Fibroblast of skin of right biceps (primary cell): ENCODE measurements at places on chromosomes 3 and 15.

DNA sequence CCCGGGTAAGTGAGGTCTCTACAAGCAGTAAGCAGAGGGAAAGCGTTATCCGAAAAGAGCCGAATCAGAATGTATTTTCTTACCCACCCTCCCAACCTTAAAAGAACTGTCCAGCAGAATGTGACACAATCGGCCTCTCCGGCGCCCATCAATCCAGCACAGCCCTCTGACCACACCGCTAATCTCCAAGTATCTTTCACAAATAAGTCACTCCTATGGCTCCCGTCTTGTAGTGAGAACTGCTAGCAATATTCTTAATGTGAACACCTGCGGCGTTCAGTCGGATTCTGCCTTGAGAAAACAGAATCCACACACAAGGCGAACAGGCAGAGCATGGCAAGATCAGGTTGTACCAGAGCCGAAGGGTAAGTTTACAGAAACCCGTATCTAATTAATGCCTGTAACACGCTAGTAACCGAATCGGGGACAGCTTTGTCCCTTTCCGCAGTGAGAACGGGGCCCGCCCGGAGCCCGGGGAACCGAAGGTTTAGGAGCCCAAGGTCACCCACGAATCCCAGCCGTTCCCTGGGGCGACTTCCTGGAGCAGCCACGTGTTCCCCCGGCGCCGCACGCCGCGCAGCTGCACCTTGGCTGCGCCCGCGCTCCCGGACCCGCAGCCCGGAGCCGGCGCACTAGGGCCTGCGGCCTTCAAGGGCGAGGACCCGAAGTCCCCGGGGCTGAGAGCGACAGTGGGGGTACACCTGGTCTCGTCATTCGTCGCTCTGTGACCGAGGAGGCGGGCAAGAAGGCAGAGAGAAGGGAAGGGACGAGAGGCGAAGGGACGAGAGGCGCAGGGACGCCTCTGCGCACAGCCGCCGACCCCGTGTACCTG lies 672 bp downstream of the TFRC start:
- DNase-seq: peak; percentile 41

- no peak for DNase-seq
These were observed 1.3 kb downstream of the ARNT2 start for GRCh38 chr15:80405554-80405850.

- DNase-seq: no peak
These were observed 59.6 kb downstream of the CCDC66 start for GRCh38 chr3:56616478-56617006.

DNA sequence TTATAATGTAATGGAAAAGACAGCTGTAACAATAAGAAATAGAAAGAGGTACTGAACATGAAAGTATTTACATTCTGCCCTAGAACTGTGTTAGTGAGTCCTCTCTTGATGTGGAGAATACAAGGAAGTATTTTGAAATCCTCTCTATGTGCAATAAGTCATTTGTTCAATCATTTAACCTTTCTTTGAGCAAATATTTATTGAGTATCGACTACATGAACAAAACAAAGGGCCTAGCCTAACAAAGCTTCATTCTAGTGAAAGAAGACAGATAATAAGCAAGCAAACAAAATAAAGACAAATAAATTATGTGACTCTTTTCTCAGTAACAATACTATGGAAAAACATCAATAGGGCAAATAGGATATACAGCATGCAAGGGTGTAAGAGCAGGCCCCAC lies 354.9 kb upstream of the ATP11B start:
- DNase-seq: no peak

GRCh38 chr3:172518929-172519640 lies 4.1 kb downstream of the TNFSF10 start:
- no peak for DNase-seq

GRCh38 chr15:49621887-49622286 lies 1.0 kb downstream of the DTWD1 start:
- DNase-seq: peak; percentile 16

GRCh38 chr3:88112289-88112688 lies 37.5 kb upstream of the C3orf38 start:
- no peak for DNase-seq

DNA sequence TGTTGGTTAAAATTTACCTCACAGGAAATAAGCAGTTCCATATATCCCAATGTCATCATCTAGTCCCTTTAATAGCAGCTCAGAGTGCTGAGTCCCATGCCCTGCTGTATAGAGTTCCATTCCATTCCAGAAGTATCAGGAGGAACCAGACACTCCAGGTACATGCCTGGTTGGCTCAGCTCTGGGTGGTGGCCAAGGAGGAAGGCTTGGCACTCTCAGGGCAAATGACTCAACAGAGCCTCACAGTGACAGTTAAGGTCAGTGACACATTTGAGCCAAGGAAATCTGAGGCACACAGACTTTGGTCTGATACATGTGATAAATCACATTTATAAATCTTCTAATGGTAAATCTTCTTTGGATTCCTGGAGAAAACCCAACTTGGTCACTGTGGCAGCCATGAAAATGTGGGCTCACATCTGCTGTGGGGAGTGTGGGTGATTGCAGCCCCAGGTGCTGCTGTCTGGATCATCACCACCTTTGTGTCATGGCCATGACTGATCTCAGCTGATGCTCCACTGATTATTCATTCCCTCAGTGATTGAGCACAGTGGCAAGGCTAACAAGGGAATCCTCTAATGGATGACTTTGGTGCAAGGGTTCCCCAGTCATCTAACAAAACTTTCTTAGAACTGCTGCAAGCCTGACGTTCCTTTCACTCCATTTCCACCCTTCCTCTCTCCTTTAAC lies 9.3 kb downstream of the HHLA2 start:
- no peak for DNase-seq

GRCh38 chr15:75143738-75144334 lies 57.8 kb upstream of the C15orf39 start:
- peak; percentile 17 for DNase-seq

DNA sequence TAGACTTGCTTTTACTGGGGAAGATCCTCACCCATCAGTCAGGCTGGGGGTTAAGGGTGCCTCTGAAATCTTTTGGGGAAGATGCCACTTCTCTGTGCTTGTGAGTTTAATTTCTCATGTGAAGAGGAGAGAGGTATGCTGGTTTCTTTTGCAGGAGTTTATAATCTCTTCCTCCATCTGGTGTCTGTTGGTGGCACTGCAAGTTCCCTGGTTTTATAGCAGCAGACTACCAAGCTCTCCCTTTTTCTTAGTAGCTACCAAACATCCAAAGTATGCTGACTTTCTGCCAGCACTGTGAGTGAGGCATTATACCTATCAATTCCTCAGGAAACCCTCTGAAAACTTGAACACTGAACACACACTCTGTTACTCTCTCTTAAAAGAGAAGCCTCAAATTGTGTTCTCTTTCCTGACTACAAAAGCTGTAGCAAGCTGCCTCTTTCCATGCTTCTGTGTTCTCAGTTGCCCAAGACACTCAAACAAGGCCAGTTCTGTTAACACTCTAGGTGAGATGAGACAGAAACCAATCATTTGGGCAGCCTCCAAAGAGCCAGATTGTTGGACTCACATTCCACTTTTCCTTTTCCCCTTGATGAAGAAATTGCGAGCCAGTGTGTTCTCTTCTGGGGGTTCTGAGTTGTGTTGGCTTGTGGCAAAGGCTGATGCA lies 299.5 kb downstream of the GAP43 start:
- peak; percentile 57 for DNase-seq

DNA sequence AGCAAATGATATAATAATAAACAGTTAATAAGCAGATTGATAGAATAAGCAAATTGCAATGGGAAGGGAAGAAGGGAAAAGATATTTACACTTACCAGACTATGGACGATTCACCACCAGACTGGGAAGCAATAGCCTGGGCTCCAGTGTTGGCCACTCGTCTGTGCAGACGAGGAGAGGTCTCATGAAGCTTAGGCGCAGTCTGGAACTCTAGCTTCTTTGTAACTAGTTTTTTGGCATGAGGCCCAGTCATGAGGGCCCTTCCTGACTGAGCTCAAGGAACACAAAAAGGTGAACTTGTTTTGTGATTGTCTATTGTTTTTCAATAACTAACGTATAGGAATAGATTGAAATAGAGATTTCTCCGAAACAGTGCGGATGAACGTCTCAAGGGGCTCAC lies 63.3 kb upstream of the GATM start:
- DNase-seq: no peak

DNA sequence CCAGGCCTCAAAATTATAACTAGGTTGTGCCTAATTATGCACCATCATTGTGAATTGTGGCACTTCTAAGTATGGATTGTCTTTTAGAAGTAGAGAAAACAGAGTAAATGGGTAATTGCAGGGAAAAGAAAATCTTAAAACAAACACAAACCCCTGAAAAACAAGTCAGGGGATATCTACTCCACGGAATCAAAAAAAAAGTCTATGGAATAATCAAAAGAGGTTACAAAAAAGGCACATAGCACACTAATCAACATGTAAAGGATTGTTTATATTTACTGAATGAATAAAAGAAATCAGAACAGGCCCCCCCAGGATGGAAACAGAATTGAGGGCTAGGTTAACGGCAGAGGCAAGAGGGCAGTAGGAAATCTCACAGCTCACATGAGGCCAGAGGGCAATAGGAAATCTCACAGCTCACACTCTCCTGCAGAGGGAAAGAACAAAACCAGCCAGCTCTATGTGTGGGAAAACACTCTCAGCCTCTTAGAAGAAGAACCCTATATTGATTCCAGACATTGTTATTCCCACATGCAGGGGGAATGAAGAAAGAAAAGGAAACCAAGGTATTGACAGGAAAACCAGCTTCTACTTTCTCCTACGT lies 72.7 kb upstream of the FNDC3B start:
- DNase-seq: no peak

- DNase-seq: no peak
These were observed 64.4 kb downstream of the LINGO1 start for GRCh38 chr15:77568014-77568972.

DNA sequence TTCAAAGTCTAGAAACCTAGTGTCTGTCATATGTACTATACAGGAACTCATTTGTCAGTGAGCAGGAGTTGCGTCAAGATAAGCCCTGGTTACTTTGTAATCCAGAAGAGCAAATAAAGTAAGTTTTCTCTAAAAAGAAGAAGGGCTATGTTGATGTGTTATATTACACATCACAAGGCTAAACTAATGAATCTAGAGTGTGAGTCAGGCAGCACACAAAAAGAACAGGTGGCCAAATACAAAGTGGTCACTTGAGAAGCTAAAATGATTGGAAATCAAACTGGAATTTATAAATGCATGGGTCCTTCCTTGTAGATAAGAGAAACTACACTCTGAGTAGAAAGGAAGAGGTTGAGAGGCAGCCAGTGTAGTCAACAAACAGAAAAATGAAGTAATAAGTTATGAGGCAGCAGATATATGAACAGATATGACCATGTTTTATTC lies 771.6 kb downstream of the DIPK2A start:
- no peak for DNase-seq

GRCh38 chr3:179100652-179101051 lies 29.0 kb upstream of the ZMAT3 start:
- DNase-seq: peak; percentile 18

DNA sequence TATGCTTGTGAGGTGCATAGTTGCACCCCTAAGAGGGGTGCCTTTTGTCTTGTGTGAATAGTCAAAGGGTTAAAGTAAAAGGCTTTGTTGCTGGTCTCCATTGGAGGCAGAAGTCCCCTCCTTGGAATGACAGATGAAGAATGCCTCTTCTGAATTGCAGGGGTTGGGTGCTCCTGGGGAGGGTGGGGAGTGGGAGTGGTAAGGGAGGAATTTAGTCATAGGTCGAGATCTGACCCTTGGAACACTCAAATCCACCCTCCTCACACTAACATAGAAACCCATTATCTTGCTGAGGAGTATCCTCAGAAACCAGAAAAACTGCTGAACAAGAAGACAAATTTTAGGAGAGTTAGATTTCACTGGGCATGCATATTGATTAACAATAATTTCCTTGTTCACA lies 4.7 kb downstream of the CTXND1 start:
- no peak for DNase-seq

GRCh38 chr15:27182561-27183110 lies 211.7 kb downstream of the GABRG3 start:
- DNase-seq: no peak

- DNase-seq: no peak
These were observed 109.5 kb downstream of the SSR3 start for GRCh38 chr3:156445117-156446090.

- no peak for DNase-seq
These were observed 4.4 kb downstream of the CHCHD4 start for GRCh38 chr3:14120111-14120920.

- DNase-seq: no peak
These were observed 81.5 kb upstream of the CDIN1 start for GRCh38 chr15:36497901-36498300.

- no peak for DNase-seq
These were observed 106.6 kb downstream of the EOMES start for GRCh38 chr3:27615555-27615954.

GRCh38 chr3:186643493-186643892 lies 3.3 kb downstream of the FETUB start:
- no peak for DNase-seq

DNA sequence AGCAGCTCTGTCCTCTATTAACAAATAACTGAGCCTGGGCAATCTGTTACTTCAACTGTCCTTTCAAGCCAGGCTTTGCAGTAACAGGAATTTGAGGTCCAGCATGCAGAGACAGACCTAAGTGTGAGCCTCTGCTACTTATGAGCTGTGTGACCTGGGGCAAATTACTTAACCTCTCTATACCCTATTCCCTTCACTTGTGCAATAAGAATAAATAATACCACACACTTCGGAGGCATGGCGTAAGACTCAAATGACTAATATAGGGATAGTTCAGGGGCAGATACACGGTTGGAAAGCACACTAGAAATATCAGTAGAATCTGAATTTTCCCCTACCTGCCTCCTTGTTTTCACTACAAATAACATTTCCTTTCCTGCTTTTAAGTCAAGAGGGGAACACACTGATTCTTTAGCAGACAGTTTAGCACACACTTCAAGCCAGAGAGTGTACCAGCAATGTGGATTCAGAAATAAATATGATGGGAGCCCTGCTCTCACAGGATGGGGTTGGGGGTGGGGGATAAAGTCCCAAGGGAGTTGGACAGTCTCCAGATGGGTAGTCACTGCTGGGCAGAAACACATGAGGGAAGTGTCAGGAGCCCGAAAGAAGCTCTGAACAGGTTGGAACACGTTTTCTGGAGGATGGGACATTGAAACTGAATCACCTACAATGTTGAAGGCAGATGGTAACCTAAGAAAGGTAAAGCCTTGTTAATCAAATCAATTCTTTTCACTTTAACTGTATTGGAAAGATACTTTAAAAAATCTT lies 61.8 kb upstream of the RBP1 start:
- DNase-seq: peak; percentile 1

DNA sequence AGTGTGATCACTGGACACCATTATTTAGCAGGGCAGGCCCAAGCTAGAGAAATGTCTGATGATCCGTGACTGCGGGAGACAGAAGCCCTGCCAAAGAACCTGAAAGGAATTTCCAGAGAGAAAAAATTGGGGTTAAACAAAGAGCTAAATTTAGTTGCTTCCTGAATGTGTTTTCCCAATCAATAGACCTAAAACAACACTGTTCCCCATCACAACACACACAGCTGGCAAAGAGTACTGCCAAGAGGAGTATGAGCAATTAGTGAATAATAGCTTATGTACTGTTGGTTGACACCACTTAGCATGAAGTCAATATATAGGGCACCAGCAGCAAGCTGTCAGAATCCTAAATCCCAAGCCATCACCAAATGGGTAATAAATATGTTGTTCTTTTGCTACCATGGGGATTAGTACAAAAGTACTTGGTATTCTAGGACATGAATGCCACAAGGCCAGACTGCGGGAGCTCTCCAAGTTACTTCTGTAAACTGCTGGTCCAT lies 35.7 kb downstream of the CLK3 start:
- no peak for DNase-seq

- DNase-seq: no peak
These were observed 49.4 kb upstream of the SPTSSB start for GRCh38 chr3:161420746-161421145.
